ENCODE measurements at places on chromosomes 3 and 15. TPM values are rescaled to one million over a fixed set of nuclear protein-coding genes. Genes with fewer than 3 reads are reported as not detected.

DNA sequence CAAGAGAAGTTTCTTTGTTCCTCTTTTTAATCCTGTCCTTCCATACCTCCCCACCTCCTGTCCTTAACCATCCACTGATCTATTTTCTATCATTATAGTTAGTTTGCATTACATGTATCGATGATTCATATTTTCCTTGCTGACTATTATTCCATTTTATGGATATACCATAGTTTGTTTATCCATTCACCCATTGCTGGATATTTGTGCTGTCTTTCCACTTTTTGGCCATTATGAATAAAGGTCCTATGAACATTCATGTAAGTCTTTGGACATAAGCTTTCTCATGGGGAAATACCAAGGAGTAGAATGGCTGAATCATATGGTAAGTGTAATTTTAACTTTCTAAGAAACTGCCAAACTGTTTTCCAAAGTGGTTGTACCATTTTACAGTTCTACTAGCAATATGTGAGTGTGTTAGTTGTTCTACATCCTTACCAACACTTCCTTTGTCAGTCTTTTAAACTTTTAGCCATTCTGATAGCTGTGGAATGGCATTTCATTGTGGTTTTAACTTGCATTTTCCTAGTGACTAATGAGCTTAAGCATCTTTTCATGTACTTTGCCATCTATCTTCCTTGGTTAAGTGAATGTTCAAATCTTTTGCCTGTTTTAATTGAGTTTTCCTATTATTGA lies 11.7 kb downstream of the ATP6V1A start:
- no peak for DNase-seq

DNA sequence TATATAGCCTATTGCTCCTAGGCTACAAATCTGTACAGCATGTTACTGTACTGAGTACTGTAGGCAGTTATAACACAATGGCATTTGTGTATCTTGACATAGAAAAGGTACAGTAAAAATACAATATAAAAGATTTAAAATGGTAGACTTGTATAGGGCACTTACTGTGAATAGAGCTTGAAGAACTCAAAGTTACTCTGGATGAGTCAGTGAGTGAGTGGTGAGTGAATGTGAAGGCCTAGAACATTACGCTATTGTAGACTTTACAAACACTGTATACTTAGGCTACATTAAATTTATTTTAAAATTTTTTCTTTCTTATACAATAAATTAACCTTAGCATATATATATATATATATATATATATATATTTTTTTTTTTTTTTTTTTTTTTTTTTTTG lies 140.0 kb upstream of the UBE2E1 start:
- no peak for DNase-seq

- no peak for DNase-seq
Observed at GRCh38 chr3:136078421-136079364, 113.2 kb downstream of the PPP2R3A start.

GRCh38 chr3:162764808-162765071 lies 1268.1 kb downstream of the OTOL1 start:
- DNase-seq: no peak

- DNase-seq: peak; percentile 30
Observed at GRCh38 chr3:46665763-46666452, 27.6 kb downstream of the ALS2CL start.

- no peak for DNase-seq
Observed at GRCh38 chr3:58924578-58924977, 125.2 kb downstream of the CFAP20DC start.

DNA sequence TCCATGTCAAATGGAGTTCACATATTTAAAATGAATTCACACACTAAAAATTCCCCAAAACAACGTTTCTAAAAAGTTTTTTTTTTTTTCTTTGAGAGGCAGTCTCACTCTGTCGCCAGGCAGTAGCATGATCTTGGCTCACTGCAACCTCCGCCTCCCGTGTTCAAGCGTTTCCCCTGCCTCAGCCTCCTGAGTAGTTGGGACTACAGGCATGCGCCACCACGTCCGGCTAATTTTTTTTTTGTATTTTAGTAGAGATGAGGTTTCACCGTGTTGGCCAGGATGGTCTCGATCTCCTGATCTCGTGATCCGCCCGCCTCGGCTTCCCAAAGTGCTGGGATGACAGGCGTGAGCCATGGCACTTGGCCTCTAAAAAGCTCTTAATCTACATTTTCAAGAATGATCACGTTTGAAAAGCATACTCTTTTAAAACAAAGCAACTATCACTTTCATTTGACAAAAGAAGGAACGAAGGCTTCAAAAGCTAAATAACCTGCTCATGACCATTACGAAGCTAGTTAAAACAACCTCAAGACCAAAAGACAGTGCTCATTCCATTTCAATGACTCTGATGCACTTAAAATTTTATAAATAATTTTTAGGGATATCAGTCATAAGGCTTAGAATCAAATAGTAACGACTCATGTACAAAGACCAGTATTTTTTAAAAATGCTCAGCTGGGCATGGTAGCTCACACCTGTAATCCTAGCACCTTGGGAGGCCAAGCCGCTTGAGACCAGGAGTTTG lies 5.5 kb downstream of the UBE3A start:
- DNase-seq: no peak

GRCh38 chr15:98651036-98651481 lies 2.7 kb downstream of the IGF1R start:
- DNase-seq: peak; percentile 48

DNA sequence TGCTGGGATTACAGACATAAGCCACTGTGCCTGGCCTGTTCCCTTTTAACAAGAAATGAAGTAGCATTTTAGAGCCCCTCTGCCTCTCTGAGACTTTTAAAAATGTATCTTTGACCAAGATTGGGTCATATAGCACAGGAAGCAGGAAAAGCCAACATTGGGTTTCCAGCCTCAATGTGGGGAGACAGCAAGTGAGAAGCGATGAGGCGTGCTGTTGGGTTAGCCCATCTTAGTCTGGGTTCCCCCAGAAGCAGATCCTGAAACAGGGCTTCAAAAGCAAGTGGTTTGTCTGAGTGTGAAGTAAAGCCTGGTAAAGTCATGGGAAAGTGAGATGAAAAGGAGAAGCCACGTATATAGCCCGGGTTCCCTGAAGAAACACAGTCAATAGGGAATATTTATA lies 48.2 kb downstream of the SV2B start:
- no peak for DNase-seq

GRCh38 chr15:61974759-61975158 lies 85.5 kb downstream of the VPS13C start:
- DNase-seq: no peak

DNA sequence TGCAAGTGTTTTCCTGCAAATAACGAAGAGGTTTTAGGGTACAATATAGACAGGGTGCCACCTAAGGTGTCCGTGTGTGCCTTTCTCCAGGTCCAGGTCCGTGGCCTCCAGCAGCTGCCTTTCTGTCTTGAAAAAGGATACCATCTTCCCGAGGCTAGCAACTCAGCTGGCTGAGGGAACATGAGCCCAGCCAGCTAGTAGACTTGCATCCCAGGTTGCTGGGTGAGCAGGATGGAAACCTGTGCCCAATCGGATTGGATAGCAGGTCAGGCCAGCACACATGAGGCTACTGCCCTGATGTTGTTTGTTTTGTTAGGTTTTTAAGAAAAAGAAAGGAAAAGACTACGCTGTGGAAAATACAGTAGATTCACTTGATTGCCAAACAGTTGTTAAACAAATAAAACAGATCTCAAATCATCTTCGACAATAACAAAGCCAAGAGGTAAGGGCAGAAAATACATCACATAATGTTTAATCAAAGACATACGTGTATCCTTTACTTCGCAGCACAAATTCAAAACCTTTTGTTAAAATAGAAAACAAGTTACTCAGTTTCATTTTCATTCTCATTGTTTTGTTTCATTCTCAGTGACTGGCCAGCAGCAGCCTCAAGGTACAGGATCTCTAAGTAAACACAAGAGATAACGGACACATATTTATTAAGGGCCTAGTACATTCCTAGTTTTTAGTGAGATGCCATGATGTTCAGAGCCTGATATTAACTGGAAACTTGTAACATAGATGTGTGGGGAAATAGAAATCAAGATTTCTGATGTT lies 661.2 kb upstream of the NR2F2 start:
- no peak for DNase-seq

- DNase-seq: no peak
Observed at GRCh38 chr3:56477646-56478045, 9.4 kb upstream of the ERC2 start.

DNA sequence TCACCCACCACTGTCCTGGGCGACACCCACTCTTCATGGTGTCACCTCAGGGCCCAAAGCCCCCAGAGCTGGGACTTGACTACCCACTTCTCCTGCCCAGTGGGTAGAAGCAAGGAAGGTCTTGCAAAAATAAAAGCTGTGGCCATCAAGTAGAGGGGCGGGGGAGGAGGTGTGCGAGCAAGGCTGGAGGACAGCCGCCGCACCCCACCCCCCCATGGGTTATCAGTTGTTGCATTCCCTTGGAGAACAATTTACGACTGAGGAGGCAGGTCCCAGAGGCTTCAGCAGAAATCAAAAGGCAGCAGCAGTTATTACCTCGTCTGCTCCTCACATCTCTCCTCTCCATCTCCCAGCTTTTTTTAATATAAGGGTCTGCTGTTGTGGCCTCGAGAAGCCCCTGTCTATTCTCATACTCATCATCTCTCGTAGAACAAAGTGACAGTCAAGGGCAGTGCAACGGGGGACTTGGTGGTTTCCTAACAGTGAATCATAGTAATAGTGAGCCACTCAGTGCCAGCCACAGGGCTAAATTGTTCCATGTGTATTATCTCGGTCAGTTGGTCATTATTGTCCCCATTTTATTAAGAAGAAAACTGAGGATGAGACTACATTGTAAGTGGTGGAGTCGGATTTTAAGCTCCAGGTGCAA lies 116.4 kb downstream of the PDCD6IP start:
- DNase-seq: no peak

ZIC1 gene
- 6.1 TPM for total RNA-seq

HAUS2 gene
- total RNA-seq: 29.3 TPM

PLA1A gene
- 0.59 TPM for total RNA-seq

ZNF35 gene
- total RNA-seq: 18.7 TPM

SGO1 gene
- 0.80 TPM for total RNA-seq

EFCAB12 gene
- total RNA-seq: 1.0 TPM

CISH gene
- 17.4 TPM for total RNA-seq

SORD gene
- 3.7 TPM for total RNA-seq

Measured in breast epithelium (tissue), 4 donors.